Fibroblast of the aortic adventitia (primary cell): ENCODE measurements at places on chromosomes 1 and 21. TPM values are rescaled to one million over a fixed set of nuclear protein-coding genes. Genes with fewer than 3 reads are reported as not detected.

- DNase-seq: no peak
Measured at GRCh38 chr1:179327679-179328078, 34.1 kb downstream of the SOAT1 start.

- no peak for DNase-seq
Measured at GRCh38 chr1:91981996-91982609, 32.9 kb downstream of the BRDT start.

- peak; percentile 28 for DNase-seq
Measured at GRCh38 chr1:166975361-166976129, at the start of gene ILDR2. Gene ILDR2 (minus strand): TSS chr1:166975540. CDS start chr1:166975268, 272 bp downstream.

DNA sequence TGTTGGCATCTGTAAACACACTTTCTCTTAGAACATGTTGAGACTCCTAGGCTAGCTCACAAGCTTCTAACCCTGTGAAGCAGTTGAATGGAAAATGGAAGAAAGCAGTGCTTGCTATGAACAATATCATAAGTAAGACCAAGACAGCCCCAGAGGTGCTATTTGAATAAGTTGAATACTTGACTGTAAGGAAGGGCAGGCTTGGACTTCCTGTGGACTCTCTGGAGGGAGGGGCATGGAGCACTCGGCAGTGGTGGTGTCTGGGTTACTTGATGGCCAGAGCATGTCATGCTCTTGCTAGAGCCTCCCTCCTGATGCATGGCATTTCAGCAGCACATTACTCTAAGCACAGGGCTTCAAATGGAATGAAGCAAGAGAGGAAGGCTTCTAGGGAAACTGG, 60.0 kb downstream of the MRPS6 start:
- DNase-seq: no peak

GRCh38 chr1:228374711-228375577, 31.7 kb downstream of the TRIM11 start:
- peak; percentile 99 for DNase-seq

- no peak for DNase-seq
Measured at GRCh38 chr1:210684466-210685294, 356.0 kb downstream of the HHAT start.

DNA sequence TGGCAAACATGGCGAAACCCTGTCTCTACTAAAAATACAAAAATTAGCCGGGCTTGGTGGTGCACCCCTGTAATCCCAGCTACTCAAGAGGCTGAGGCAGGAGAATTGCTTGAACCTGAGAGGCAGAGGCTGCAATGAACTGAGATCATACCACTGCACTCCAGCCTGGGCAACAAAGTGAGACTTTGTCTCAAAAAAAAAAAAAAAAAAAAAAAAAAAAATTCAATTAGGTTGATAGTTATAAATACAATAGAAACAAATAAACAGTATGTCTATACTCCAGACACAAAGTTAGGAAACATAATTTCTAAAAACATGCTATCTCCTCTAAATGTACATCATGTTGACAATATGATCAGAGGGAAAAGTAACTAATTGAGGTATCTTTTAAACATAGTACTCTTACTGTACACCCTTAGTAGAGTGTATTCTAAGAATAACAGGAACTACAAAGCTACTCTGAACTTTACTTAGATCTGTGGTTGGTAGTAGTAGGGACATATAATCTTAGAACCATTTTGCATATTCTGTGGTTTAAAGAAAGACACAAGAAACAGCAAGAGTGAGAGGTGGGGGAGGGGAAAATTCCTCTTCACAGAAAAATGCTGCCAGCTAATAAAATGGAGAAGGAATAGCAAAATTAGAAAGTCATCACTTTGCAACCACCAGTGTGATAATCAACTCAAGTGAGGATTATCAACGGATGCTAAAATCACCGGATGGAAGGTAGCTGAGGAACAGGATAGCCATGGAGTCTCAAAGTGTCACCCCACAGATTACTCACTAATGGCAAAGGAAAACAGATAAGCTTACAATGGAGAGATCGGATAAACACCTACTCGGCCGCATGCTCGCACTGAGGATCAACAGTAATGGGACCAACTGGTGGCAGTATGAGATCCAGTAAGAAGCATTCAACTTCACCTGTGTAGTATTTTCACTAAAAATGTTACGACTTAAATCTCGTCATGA, 35.0 kb downstream of the MTOR start:
- no peak for DNase-seq

DNA sequence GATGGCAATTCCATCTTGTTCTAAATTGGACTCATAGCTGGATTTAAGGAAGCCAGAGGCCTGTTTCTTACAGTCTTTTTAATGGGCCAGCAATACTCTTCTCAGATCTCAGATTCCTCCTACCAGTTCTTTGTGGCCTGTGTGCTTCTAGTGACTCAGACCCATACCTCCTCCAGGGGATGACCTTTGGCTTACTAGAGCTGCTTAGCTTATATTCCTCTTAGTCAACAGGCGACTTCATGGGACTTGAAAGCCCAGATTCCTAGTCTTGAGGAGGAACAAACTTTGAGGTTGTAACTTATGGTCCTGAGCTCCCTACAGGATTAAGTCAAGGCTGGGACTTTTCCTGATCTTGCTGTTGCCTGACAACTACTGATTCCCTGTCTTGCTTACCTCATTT, 12.4 kb upstream of the PAPPA2 start:
- no peak for DNase-seq

DNA sequence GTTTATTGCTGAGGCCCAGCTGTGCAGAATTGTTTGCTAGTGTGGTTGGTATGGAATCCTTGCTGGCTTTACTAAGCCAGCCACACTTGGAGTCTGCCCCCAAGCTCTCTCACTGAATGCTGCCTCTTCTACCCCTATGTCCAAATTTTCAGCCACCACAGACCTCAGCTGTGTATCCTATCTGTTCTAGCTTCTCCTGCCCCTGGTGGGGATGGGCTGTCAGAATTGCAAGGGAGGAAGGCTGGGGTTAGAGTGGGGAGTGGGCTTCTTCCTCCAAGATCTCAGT, 4.4 kb downstream of the NHLH1 start:
- DNase-seq: no peak

- DNase-seq: no peak
Measured at GRCh38 chr1:205452933-205453332, 2.9 kb downstream of the BLACAT1 start.

- DNase-seq: no peak
Measured at GRCh38 chr21:33202464-33203363, 27.0 kb upstream of the IFNAR2 start.

- no peak for DNase-seq
Measured at GRCh38 chr1:210883821-210884220, 250.1 kb downstream of the KCNH1 start.

GRCh38 chr1:110089561-110090275, 19.2 kb upstream of the ALX3 start:
- no peak for DNase-seq

- peak; percentile 31 for DNase-seq
Measured at GRCh38 chr1:36411674-36412648, 14.3 kb upstream of the LSM10 start.

GRCh38 chr1:11045428-11046269, 1.4 kb downstream of the MASP2 start:
- DNase-seq: no peak

DNA sequence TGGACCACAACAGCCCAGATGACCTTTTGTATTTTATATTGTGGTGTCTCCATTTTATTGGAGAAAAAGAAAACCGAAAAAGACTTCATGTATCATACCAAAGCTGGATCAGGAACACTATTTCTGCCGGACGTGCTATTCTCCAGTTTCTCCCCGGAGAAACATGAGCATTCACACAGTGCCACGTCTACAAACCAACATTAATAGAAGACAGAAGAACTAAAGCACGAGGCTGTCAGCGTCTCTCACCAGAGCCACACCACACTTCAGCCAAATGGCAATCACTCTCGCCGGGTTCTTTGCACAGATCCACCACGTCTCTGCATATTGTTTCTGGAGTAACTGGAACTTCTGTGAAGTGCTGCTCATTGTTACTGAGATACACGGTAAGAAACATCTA, 24.8 kb downstream of the TP53BP2 start:
- peak; percentile 42 for DNase-seq

DNA sequence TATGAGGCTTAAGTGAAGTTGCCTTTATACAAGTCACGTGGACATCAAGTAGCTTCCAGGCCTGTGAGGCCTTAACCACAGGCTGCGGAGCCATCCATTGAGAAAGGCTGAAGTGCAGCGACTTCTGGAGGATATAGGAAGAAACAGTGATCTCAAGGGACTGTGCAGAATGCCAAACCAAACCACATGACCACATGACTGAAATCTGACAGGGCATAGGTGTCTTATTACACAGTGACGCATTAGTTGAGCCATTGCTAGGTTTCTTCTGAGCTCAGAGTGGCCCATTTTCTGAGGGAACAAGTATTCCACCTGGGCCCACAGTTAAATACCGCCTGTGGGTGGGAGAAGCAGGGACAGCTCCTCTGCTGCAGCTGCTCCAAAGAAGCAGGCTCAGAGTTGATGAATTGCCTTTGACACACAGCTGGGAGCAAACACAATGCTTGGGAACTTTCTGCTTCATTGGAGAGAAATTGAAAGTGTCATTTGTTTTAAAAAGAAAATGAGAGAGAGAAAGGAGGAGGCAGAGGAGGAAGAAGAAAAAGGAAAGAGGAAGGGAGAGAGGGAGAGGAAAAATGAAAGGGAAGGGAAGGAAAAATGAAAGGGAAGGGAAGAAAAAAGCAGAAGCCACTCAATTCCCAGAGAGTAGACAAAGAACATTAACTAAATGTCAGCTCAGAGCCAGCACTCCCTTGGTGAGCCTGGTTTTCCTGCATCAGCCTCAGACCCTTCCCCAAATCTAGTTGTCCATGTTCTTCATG, 94.4 kb downstream of the COLGALT2 start:
- peak; percentile 95 for DNase-seq

DNA sequence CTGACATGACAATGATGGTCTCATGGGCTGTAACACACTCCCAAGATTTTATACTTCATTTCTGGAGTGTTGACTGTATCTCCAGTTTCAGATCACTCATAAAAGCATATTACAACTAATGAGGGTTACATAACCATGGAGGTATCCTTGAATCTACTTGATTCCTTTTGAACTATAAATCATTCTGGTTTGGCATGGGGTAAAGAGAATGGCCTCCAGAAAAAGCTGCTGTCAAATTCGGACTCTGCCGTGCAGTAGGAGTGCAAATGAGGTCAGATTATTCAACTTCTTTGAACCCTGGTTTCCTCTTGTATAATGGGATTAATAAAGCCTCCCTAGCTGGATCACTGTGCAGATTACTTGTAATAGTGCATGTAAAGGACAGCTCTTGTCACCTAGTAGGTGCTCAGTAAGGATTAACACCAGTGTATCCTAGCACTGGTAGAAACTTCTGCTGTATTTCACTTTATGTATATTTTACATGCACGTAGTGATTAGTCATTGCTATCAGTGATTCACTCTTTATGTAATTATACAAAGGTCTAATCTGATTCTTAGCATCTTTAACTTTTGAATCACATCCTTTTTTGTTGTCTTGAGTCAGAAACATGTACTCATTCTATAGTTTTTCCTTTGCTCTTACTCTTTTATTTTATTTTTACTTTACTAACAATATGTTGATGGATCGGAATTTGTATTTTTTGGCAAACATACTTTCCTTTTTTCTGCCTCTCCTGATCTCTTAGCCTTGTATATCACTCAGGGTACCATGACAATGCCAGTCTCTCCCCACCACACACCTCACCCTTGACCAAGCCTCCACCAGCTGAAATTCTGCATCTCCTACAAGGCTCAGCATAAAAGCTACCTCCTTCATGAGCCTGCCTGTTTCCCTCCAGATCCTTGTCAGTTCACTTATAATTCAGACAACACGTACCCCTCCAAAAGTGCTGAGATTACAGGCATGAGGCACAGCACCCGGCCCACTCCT, 3.2 kb downstream of the LRRC8C start:
- DNase-seq: peak; percentile 73

DNA sequence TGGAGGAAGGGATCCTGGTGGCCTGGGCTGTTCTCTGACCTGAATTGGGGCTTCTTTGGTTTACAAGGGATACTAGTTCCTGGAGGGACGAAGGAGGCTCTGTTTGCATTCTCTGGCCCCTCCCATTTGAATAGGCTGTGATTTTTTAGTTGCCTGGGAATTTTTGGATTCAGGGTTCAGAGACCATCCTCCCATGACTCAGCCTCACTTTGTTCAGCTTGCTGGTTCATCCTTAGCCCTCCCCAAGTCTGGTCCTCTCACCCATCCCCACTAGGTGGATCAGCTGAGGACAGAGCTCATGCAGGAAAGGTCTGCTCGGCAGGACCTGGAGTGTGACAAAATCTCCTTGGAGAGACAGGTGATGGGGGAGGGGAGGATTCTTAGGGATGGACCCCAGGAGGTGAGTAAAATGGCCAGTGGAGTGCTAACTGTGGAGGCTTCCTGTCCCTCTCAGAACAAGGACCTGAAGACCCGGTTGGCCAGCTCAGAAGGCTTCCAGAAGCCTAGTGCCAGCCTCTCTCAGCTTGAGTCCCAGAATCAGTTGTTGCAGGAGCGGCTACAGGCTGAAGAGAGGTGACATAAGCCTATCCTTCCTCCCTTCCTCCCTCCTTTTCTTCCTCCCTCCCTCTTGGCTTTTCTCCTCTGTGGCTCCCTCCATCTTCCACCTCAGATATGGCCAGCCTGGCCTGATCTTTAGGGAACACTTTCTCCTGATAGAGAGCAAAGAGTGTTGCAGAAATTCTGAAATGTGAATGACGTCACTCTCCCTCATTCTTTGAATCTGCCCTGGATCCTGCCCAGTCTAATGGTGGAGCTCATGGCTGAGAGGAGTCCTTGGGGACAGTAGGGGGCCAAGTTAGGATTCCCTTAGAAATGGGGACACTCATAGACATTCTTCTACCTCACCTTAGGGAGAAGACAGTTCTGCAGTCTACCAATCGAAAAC, 4.5 kb upstream of the TUFT1 start:
- DNase-seq: peak; percentile 33

- DNase-seq: no peak
Measured at GRCh38 chr1:200231787-200232231, 178.0 kb downstream of the ZNF281 start.

GRCh38 chr1:187938092-187938491, 1109.3 kb downstream of the PLA2G4A start:
- DNase-seq: no peak

GRCh38 chr1:12087797-12088314, 24.8 kb downstream of the TNFRSF8 start:
- DNase-seq: no peak

DNA sequence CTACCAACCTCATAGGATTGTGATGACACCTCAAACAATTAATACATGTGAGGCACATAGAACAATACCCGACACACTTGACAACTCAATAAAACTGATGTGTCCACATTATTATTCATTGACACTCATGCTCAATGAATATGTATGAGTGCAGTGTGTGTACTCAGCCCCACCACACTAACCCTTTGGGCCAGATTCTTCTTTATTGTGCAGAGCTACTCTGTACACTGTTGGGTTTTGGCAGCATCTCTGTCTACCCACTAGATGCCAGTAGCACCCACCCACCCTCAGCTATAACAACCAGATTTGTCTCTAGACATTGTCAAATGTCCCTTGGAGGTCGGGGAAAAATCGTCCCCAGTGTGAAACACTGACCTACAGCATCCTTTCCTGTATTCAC, 10.1 kb downstream of the CASP9 start:
- DNase-seq: no peak

The RCSD1 gene
- total RNA-seq: 0.57 TPM in 1 of 2 replicates, not detected in the other

The MYOG gene
- total RNA-seq: not detected in 2 replicates

The KCNQ4 gene
- total RNA-seq: not detected in 2 replicates

The MFAP2 gene
- 47.7 and 60.3 TPM in 2 replicates for total RNA-seq

The OR2T2 gene
- not detected in 2 replicates for total RNA-seq

The BGLAP gene
- 0.18 TPM in 1 of 2 replicates, not detected in the other for total RNA-seq

The GJA4 gene
- total RNA-seq: not detected in 2 replicates

The CLCA4 gene
- not detected in 2 replicates for total RNA-seq
